ENCODE measurements at places on chromosomes 2 and 18. TPM values are rescaled to one million over a fixed set of nuclear protein-coding genes. Genes with fewer than 3 reads are reported as not detected.

RIT2 gene
- total RNA-seq: not detected

LAMA1 gene
- total RNA-seq: 6.2 TPM

SNX17 gene
- total RNA-seq: 149 TPM

MAL gene
- not detected for total RNA-seq

LHCGR gene
- total RNA-seq: not detected

SNTG2 gene
- not detected for total RNA-seq

TCF23 gene
- total RNA-seq: not detected

FBXO41 gene
- 1.6 TPM for total RNA-seq

SCYGR3 gene
- not detected for total RNA-seq

APCDD1 gene
- 2.2 TPM for total RNA-seq

SRD5A2 gene
- total RNA-seq: not detected

UPP2 gene
- total RNA-seq: not detected

BMP10 gene
- not detected for total RNA-seq

ACSL3 gene
- 189 TPM for total RNA-seq

ADRA2B gene
- total RNA-seq: not detected

BOLL gene
- not detected for total RNA-seq

KCNF1 gene
- 0.59 TPM for total RNA-seq

ACVR1C gene
- not detected for total RNA-seq

WNT10A gene
- total RNA-seq: not detected

DTNA gene
- 8.3 TPM for total RNA-seq

KCNG2 gene
- total RNA-seq: 1.9 TPM

ZNF396 gene
- total RNA-seq: 0.67 TPM

TXNDC2 gene
- not detected for total RNA-seq

CABLES1 gene
- 1.5 TPM for total RNA-seq

SERPINB10 gene
- not detected for total RNA-seq

OXER1 gene
- under 0.01 TPM for total RNA-seq

CYTIP gene
- total RNA-seq: not detected

ERBB4 gene
- not detected for total RNA-seq

ASPRV1 gene
- total RNA-seq: 0.34 TPM

TRIB2 gene
- total RNA-seq: 20.0 TPM

LBH gene
- 6.7 TPM for total RNA-seq

CYP26B1 gene
- total RNA-seq: not detected

ABHD1 gene
- not detected for total RNA-seq

RTP5 gene
- not detected for total RNA-seq

GALNT1 gene
- 33.3 TPM for total RNA-seq

SLC19A3 gene
- total RNA-seq: 0.59 TPM

SNRNP200 gene
- total RNA-seq: 60.5 TPM

CDKL4 gene
- not detected for total RNA-seq

DSG1 gene
- not detected for total RNA-seq

TSPYL6 gene
- total RNA-seq: not detected

EFR3B gene
- 0.50 TPM for total RNA-seq

RIF1 gene
- total RNA-seq: 15.3 TPM

NYAP2 gene
- not detected for total RNA-seq

OST4 gene
- total RNA-seq: 475 TPM

CNGA3 gene
- not detected for total RNA-seq

LIMS2 gene
- 0.30 TPM for total RNA-seq

CIAO1 gene
- 116 TPM for total RNA-seq

GKN2 gene
- not detected for total RNA-seq

CHRNG gene
- not detected for total RNA-seq

MAP3K19 gene
- not detected for total RNA-seq

DOK6 gene
- total RNA-seq: 0.17 TPM

RTTN gene
- total RNA-seq: 10.6 TPM

MAP2 gene
- 4.9 TPM for total RNA-seq

CCDC68 gene
- 3.7 TPM for total RNA-seq

All from bronchus fibroblast of lung (primary cell).